ENCODE measurements at places on chromosomes 6 and 20. TPM values are rescaled to one million over a fixed set of nuclear protein-coding genes. Genes with fewer than 3 reads are reported as not detected.

Gene ZNF165
- total RNA-seq: 0.68 TPM

- DNase-seq: no peak
- H3K4me1 ChIP-seq: no peaks in the 10 kb centered on the region
- H3K27ac ChIP-seq: no peak overlapping the region
- H3K4me3 ChIP-seq: no peak overlapping the region
- H3K27me3 ChIP-seq: no peaks in the 10 kb centered on the region
Observed at GRCh38 chr6:79072640-79073181, 5.3 kb downstream of the PHIP start.

DNA sequence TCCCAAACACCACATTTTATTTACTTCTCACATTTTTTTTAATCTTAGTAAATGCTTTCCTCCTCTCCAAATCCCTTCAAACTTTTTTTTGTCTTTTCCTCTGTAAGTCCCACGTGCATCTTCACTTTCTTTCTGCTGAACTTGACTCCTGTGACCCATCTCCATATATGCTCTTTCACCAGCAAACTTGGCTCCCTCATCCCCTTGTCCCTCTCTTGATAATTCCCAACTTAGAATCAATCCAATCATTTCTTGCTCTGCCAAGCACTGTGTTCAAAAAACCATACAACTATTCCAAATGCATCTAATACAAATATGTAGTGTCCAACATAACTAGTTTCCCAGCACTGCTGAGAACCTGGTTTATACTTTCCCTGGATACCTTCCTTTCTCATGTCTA lies 519.4 kb downstream of the HDGFL1 start:
- H3K27ac ChIP-seq: no peak overlapping the region
- no peaks in the 10 kb centered on the region for H3K4me1 ChIP-seq
- no peaks in the 10 kb centered on the region for H3K36me3 ChIP-seq

- no peaks in the 10 kb centered on the region for H3K27me3 ChIP-seq
- no peak overlapping the region for H3K27ac ChIP-seq
- DNase-seq: no peak
- H3K4me1 ChIP-seq: no peaks in the 10 kb centered on the region
- H3K4me3 ChIP-seq: no peak overlapping the region
Observed at GRCh38 chr6:115404446-115404845, 656.2 kb downstream of the FRK start.

DNA sequence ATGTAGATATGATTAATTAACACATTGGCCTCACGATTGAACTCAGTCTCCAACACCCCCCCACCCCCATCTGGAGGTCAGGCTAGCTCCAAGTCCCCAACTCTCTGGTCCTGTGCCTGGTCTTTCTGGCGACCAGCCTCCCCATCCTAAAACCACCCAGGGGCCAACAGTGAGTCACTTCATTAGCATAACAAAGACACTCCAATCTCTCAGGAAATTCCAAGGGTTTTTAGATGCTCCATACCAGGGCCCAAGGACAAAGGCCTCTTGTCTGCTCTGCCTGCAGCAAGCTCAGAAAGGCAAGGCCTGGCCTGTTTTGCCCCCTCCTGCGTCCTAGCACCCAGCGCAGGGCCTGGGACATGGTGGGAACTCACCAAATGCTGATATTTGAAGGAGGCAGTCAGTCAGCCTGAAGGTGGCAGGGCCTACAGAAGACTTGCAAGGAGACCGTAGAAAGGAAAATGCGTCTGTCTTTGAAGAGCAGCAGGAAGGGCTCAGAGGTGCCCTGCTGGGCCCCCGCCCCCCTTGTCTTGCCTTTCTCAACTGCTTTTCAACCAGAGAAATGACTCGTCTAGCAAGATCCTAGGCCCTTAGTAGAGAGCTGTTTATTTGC lies 184.7 kb downstream of the CDH4 start:
- H3K27me3 ChIP-seq: peaks cover 15% of the 10 kb centered on the region
- H3K4me1 ChIP-seq: peaks cover 4% of the 10 kb centered on the region
- H3K4me3 ChIP-seq: no peak overlapping the region

- H3K4me3 ChIP-seq: no peak overlapping the region
- no peak overlapping the region for H3K27ac ChIP-seq
- no peaks in the 10 kb centered on the region for H3K36me3 ChIP-seq
- no peaks in the 10 kb centered on the region for H3K27me3 ChIP-seq
- DNase-seq: no peak
- H3K4me1 ChIP-seq: no peaks in the 10 kb centered on the region
Observed at GRCh38 chr6:25449774-25450173, 170.6 kb downstream of the CARMIL1 start.
